Hippocampal formation (tissue), 2 donors: ENCODE measurements at places on chromosomes 1 and 21.

DNA sequence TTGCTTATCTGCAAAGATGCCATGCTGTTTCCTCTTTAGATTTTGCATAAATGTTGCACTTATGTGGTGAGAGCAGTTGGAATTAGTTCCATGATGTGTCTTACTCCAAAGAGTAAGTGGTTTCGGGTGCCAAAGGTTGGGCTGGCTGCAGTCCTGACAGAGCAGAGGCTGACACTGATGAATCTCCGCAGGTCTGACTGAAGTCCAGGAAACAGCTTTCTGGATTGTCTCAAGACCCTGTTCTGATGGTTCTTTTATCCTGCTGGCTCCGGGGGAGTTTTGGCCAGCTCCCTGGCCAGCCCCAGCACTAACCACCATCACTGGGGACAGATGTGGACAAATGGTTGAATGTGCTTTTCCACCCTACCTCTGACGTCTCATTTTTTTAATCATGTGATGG is 207.2 kb upstream of the KIAA0040 start:
- no peak for DNase-seq

DNA sequence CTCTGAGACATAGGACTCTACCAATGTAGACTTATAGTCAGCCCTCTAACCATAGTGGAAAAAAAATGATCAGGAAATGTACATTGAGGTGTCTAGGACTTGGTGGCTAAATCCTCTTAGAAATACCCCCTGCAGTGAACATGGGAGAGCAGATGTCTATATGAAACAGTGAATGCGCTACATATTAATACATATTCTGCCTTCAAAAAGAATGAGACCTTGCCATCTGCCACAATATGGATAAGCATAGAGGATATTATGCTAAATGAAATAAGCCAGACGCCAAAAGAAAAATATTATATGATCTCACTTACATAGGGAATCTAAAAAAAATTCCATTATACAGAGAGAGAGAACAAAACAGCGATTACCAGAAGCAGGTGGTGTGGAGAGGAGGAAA is 66.6 kb upstream of the HAO2 start:
- DNase-seq, result no peak

GRCh38 chr1:242225767-242226573 is 227.1 kb upstream of the MAP1LC3C start:
- DNase-seq, result no peak

GRCh38 chr1:17427696-17428660 is 11.5 kb downstream of the RCC2 start:
- DNase-seq, result no peak

DNA sequence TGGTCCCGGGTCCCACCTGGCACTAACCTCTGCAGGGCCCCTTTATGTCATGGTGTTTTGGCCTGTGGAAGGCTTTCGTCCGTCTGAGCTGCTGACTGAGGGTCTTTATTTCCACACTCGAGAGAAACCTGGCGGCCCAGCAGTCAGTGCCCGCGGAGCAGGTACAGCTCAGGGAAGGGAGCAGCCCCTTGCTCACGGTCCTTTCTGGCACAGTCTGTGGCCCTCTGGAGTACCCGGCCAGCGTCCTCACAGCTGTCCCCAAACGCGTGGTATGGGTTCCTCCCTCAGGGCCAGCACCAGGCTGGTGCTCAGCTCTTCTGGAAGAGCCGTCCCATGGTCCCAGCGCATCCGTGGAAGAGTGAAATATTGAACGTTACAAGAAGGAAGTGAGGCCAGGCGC is 24.3 kb downstream of the SKI start:
- DNase-seq, result no peak

GRCh38 chr1:111062081-111062480 is 77.8 kb downstream of the DRAM2 start:
- no peak for DNase-seq

- no peak for DNase-seq
Observed at GRCh38 chr1:213492161-213493041, 441.4 kb downstream of the RPS6KC1 start.

- no peak for DNase-seq
Observed at GRCh38 chr21:45830221-45830640, 151.3 kb upstream of the COL6A1 start.

DNA sequence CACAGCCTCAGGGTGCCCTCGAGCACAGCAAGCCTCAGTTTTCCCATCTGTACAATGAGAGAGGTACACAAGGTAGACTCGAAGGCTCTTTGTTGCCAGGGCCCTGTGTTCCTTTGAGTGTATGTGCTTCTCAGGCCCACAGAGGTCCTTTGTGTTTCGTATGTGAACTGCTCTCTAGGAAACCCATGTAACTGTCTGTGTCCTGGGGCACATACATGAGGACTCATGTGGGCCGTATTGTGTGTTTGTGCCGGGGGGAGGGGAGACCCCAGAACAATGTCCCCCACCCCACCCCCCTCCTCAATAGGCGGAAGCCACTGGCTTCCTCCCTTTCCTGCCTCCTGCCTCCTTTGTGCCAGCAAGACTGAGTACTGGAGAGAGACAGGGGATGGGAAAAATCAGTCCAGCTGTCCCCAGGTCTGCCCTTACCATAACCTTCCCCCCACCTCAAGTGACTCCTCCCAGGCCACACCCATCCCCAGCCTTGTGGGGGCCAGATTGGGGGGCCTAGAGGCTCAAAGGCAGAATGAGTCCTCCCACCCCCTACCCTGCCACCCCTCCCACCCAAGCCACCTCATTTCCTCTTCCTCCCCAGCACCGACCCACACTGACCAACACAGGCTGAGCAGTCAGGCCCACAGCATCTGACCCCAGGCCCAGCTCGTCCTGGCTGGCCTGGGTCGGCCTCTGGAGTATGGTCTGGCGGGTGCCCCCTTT is at the start of gene TIE1:
TIE1 (plus strand) TSS at position 605 of the 717 bp plus-strand sequence; CDS start at position 695, 90 bp downstream.
- DNase-seq, result no peak

- no peak for DNase-seq
Observed at GRCh38 chr1:60911966-60912697, 170.2 kb upstream of the NFIA start.

- no peak for DNase-seq
Observed at GRCh38 chr1:28021064-28021463, 61.3 kb downstream of the XKR8 start.

GRCh38 chr1:93614986-93615581 is 66.6 kb downstream of the BCAR3 start:
- no peak for DNase-seq

- DNase-seq, result peak; percentile 55
Observed at GRCh38 chr1:52127181-52128180, 14.4 kb upstream of the ZFYVE9 start.

DNA sequence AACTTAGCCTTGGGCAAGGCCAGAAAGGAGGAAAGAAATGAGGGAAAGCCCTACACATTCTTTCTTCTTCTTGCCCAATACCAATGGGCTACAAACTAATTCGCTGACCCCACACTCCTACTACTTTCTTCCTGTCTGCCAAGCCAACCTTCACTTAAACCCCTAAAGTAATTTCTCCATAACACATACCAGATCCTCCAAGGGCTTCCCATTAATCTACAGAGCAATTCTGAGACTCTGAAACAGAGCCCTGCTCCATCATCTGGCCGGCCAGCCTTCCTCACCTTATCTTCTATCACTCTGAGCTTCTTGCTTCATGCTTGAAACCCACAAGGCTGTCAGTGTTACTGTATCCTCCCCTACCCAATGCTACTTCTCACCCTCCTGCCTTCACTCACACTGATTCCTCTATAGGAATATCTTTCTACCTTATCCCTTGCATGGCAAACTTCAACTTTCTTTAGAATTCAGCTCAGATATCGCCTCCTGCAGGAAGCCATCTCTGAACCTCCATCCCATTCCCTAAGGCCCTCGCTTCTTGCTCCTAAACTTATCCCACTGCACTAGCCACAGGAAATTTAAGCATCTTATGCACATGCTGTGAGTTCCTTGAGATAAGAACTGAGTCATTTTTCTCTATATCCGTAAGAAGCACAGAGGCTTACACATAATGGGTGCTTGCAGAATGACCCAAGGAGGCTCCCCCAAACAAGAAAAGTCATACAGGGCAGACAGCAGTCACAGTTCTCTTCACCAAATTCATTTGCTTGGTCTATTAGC is 81.9 kb downstream of the JAK1 start:
- no peak for DNase-seq

DNA sequence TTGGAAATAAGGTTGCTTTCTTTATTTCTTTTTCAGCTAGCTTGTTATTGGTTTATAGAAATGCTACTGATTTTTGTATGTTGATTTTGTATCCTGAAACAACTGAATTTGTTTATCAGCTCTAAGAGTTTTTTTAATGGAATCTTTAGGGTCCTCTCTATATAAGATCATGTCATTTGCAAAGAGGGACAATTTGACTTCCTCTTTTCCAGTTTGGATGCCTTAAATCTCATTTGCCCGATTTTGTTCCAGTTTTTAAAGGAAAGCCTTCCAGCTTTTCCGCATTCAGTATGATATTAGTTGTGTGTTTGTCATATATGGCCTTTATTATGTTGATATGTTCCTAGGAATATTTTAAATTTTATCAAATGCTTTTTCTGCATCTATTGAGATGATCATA is 31.7 kb downstream of the SLC35A3 start:
- DNase-seq, result no peak
